ENCODE measurements at places on chromosomes 6 and 20.

DNA sequence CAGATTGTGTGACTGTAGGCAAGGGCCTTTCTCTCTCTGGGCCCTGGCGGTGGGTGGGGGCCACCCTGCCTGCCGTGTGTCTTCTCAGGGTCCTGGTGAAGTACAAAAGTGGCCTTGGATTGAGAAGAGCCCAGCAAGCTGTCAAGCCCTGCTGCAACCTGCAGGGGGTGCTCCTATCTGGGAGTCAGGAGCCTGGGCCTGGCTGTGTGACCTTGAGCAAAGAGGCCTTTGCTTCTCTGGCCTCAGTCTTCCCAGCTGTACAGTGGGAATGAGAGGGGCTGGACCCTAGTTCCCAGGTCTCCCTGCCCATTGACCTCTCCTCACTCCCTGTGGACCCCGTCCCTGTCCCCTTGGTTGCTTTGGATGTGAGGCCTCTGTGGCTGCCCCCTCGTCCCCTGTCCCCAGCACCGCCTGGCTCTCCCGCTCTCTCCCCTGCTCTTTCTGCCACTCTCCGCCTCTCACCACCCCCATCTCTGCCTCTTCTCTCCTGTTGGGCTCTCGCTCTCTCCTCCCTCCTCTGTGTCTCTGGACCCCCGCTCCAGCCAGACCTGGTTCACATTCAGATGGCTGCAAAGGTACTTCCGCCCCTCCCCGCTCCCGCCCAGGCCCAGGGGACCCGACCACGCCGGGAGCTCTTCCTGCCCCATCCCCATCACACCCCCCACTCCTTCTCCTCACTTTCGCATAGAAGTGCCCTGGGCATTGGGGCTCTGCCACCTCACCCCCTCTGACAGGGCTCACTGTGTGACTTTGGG lies 46.7 kb downstream of the SRC start:
- DNase-seq: no peak

GRCh38 chr6:100664274-100665040 lies 199.7 kb upstream of the SIM1 start:
- no peak for DNase-seq

DNA sequence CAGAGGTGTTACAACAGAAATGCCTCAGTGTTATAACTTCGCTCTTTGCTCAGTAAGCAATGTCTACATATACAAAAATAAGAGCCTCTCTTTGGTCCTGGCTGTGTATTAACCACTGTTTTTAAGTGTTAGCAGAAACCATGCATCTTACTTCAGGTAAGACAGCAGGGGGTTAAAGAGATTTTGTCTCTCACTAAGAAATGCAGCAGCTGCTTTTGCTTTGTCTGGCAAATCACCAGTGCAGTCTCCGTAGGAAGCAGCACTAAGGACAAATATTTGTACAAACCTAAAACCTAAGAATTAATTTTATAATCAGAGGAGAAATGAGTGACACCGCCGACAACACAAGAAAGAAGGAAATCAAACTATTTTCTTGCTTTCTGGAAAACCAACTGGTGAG lies 758 bp downstream of the SMIM28 start:
- no peak for DNase-seq

- no peak for DNase-seq
Measured at GRCh38 chr20:42212391-42212790, 594.2 kb upstream of the CHD6 start.

GRCh38 chr6:22302838-22303237 lies 6.0 kb upstream of the PRL start:
- DNase-seq: no peak

DNA sequence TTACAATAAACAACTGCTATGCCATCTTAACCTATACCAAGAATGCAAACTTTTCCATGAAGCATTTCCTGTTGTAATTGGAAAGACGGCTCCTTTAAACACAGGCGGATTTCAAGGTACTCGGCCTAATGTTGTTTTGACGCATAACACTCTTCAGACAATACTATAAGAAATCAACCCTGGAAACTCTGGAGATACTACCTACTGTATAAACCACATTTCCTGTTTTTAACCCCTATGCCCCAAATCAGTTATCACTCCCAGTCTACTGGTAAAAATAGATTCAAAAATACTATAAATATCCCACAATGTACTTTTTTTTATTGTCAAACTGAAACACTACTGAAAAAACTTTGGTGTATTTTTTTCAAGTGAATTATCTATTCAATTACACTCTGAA lies 118.1 kb downstream of the IRF4 start:
- no peak for DNase-seq

GRCh38 chr20:8853805-8854338 lies 215.0 kb upstream of the PLCB4 start:
- no peak for DNase-seq

DNA sequence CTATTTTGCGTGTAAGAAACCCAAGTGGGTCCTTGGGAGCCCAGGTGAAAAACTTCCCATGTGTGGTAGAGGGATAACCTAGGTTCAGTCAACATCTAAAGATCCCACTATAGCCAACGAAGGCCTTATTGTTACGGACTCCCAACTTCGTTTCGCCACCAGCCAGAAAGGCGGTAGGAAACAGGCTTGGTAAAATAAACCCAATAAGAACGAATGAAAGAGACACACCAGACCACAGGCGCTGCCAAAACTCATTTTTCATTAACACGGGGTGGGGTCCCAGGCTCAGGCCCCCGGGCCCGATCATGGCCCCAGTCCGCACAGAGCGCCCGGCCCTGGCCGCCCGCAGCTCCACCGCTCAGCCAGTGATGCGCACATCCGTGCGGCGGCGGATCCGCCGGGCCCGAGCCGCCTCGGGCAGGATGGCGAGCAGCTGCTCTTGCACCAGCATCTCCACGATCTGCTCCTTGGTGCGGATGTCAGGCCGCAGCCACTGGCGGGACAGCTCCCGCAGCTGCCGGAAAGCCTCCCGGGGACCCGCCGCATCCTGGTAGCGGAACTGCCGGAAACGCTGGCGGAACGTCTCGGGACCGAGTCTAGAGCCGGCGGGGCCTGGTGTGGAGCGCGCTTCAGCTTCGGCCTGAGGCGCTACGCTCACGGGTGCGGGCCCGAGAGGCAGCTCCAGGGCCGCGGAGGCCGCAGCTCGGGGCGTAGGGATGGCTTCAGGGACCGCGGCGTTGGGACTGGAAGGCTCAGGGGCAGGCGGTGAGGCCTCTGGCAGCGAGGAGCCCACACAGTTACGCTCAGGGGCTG lies 709 bp downstream of the SCAND1 start:
- DNase-seq: no peak

DNA sequence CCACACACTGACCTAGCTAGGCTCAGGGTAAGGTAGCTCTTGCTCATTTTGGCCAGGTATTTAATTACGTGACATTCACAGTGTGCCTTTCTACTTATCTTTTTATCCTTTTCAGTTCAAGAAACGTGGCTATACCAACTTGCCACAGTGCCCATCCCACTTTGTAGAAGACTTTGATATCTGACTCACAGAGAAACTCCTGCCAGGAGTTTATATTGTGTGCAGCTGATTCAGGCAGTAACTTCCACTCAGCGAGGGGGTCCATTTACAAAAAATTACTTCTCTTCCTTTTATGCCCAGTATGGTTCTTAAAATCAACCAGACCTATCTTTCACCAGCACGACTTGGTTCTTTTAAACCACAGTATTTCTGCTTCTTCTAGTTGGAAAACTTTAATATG lies 75.6 kb downstream of the PRL start:
- no peak for DNase-seq

DNA sequence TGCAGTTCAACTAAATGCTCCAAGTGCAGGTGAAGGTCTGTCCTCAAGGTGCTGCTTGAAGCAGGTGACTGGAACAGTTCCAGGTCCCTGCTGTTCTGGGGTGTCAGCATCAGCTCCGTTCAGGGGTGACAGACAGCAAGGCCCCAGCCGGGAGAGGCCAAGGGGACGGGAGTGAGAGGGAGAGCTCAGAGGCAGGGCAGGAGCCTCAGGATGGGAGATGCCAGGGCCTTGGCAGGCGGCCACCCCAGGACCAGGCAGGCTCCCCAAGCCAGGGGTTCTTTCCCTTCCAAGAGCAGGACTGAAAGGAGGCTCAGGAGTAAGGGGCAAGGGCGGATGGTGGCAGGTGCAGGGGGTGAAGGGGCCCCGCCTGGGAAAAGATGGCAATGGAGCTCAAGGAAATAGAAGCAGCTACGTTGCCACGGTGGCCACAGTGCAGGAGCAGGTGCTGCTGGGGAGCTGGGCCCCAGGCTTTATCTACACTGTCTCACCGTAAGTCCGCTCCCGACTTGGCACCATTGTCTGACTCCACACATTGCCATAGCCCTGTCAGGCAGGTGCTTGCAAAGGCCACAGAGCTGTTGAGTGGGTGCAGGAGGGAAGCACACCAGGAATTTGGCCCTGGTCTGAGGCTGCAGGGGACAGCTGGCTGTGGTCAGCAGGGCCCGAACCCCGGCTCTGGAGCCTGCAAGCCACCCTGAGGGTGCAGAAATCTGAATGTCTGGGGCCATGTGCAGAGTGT lies 43.1 kb downstream of the ERMARD start:
- DNase-seq: no peak

DNA sequence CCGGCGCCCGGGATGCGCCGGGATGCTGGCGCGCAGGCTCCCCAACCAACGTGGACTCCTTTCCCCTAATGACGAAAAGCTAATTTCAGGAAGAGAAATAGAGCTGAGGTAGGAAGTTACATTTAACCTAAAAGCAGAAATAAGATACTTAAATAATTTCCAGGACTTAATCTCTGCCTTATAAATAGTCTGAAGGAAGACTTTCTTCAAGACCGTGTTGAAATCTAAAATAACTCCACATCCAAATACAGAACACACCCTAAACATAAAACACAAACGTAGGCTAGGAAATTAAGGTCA lies 1.3 kb downstream of the ASF1A start:
- DNase-seq: no peak
